ENCODE measurements at places on chromosomes 1 and 21.

GRCh38 chr1:62723883-62724282, 35.7 kb upstream of the DOCK7 start:
- H3K27ac ChIP-seq, result no peak overlapping the region

- no peak overlapping the region for H3K27ac ChIP-seq
- H3K27me3 ChIP-seq, result no peaks in the 10 kb centered on the region
- no peak overlapping the region for H3K4me3 ChIP-seq
- no peak for DNase-seq
- peaks cover 3% of the 10 kb centered on the region for H3K4me1 ChIP-seq
These were observed 452.7 kb downstream of the NUF2 start for GRCh38 chr1:163774401-163774945.

DNA sequence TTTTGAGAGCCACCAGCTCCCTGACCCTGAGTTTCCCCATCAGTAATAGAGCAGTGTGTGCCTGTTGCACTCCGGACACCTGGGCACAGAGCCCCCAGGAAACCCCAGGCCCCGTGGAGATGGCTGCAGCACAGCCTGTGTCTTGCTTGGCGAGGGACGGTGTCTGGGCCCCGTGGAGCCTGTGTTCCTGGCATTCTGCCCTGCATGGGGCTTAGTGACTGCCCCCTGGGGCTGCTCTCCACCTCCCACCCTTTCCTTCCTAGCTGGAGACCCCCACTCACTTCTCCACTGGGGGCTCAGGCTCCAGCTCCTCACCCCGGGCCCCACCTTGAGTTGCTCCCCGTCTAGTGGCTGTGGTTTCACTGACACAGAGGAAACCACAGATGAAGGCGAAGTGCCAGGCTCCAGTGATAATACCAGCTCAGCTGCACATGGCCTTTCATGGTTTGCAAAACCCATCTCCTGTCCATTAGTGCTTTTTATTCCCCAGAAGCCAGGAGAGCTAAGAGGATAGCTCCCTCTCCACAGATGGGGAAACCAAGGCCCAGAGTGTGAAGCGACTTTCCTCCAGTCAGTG, 39.4 kb downstream of the DMRTB1 start:
- H3K4me1 ChIP-seq, result peaks cover 14% of the 10 kb centered on the region
- H3K27me3 ChIP-seq, result no peaks in the 10 kb centered on the region
- no peak overlapping the region for H3K27ac ChIP-seq
- no peaks in the 10 kb centered on the region for H3K36me3 ChIP-seq
- H3K4me3 ChIP-seq, result no peak overlapping the region

DNA sequence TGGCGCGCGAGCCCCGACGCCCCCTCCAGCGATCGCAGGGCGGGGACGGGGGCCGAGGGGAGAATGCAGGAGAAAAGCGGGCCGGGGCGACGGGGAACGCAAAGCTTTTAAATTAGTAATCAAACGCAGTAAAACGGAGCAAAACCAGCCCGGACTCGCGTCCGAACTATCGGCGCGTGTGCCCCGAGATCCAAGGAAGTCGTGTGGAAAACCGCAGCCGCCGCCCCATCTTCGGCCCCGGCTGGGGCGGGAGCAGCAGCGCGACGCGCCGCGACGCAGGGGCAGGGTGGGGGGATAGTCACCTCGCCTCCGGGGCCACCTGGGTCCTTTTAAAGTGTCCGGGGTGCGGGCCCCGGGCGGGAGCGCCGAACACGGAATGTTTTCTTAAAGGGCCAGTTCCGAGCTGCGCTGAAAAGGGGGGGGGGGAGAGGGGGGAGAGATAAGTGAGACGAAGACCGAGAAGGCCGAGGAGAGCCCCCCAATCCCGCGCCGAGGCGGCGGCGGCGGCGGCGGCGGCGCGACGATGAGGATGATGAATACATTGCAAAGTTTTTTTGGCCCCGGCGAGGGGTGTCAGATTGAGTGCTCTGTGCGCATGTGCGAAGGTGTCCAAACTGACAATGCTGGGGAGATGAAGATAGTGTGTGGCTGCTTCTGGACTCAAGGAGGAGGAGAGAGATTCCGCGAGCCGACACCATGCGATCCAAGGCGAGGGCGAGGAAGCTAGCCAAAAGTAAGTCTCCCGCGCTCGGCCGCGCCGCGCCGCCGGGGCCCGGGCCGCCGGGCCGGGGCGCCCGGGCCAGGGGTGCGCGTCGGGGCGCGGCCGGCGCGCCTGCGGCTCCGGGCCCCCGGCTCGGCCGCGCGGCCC, at the start of gene PRDM16:
Gene PRDM16 (plus strand): TSS at position 640 of the 868 bp plus-strand sequence. CDS start 57 bp downstream, at position 697.
- peaks cover 42% of the 10 kb centered on the region for H3K4me1 ChIP-seq
- peaks cover 35% of the 10 kb centered on the region for H3K27me3 ChIP-seq
- peak within 1 kb of the TSS; percentile 47 for H3K27ac ChIP-seq
- DNase-seq, result no peak
- peak within 1 kb of the TSS; percentile 61 for H3K4me3 ChIP-seq

GRCh38 chr1:227136210-227136820, 182.0 kb downstream of the CDC42BPA start:
- no peak overlapping the region for H3K4me3 ChIP-seq
- no peak overlapping the region for H3K27ac ChIP-seq
- peaks cover 6% of the 10 kb centered on the region for H3K4me1 ChIP-seq
- no peaks in the 10 kb centered on the region for H3K36me3 ChIP-seq
- no peak for DNase-seq
- H3K27me3 ChIP-seq, result no peaks in the 10 kb centered on the region

Data from vagina (tissue), 2 donors.